ENCODE measurements at places on chromosomes 1 and 21.

DNA sequence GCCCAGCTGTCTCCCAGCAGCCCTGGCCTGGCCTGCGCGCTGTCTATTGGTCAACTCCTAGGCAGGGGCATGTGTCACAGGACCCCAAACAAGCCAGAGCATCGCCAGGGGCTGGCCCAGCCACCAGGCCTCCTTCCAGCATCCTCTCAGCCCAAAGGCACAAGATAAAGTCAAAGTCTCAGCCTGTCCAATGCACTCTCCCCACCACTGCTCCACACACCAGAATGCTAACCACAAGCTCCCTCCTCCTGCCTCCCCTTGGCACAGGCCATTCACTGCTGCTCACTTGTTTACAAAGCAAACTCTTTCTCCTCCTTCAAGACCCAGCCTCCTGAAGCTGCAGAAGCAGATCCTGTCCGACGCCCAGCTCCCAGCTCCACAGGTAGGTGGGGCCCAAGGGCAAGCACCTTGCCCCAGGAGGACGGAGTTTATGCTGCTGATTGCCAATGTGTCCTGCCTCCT lies 133.4 kb downstream of the DMRTB1 start:
- no peak for DNase-seq

DNA sequence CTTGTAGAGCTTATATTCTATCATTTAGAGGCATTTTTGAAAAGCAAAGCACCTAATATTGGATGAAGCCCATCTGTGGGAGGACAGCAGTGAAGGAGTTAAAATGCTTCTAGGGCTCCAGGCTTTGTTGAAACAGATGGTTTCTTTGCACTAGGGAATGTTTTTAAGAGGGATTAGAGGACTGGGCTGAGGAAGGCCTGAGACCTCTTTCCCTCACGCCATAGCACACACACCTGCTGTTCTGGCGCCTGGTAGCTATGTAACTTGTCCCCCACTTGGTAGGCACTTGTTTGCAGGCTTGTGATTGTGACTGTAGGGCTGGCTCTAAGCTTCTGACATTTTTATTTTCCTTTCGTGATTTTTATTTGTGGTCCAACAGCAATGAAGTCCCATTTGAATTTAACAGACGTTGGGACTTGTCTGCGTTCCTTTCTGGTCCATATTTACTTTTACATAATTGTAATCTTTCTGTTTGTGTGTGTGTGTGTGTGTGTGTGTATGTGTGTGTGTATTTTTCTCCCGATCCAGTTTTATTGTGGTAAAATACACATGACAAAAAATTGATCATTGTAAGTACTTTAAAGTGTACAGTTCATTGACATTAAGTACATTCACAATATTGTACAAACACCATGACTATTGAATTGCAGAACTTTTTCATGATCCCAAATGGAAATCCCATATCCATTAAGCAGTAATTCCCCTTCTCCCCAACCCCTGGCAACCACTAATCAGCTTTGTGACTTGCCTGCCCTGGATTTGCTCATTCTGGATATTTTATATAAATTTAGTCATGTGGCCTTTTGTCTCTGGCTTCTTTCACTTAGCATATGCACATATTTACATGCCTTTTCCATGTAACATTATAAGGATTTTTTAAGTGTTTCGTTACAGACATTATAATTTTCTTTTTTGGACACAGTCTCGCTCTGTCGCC lies 33.5 kb upstream of the MACF1 start:
- DNase-seq, result peak; percentile 98

GRCh38 chr21:42539342-42539741 lies 25.7 kb downstream of the SLC37A1 start:
- no peak for DNase-seq

DNA sequence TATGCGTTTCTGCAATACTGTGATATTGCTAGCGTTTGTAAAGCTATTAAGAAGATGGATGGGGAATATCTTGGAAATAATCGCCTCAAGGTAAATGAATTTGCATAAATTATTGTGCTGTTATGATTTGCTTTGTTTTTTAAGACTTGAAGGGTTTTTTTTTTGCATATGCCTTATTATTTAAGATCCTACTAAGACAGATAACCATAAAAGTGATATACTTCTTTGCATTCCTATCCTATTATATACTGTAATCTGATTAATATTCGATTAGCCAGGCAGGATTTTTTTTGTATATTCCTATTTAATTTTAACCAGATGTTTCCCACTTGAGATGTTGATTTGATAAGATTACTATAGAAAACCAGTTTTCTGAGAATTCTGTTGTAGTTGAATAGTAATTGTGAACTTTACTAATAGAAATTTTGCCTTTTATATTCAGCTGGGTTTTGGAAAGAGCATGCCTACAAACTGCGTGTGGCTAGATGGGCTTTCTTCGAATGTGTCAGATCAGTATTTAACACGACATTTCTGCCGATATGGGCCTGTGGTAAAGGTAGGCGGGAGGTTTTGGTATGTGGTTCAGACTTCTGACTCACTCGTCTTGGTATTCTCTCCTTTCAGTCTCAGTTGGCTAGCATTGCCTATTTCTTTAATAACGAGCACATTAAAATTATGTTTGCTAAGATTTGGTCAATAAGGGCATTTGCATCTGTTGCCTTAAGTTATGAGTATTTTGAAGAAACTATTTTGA lies 56.8 kb downstream of the ZBTB17 start:
- no peak for DNase-seq

GRCh38 chr1:147389532-147390184 lies 147.2 kb downstream of the CHD1L start:
- peak; percentile 45 for DNase-seq

GRCh38 chr1:94401206-94401605 lies 17.0 kb upstream of the ABCD3 start:
- DNase-seq, result no peak

DNA sequence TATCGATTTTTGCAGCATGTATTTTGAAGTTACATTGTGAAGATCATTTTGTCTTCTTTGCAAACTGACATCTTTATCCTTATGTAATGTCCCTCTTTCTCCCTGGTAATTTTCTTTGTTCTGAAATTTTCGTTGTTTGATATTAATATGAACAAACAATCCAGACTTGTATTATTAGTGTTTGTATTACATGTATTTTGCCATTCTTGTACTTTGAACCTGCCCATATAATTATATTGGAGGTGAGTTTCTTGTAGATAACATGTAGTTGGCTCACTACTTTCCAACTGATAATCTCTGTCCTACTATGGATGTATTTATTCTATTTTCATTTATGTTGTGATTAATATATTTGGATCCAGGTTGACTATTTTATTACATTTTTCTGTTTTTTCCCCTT lies 27.1 kb downstream of the OBSCN start:
- no peak for DNase-seq

- DNase-seq, result no peak
These were observed 18.9 kb downstream of the CAPN2 start for GRCh38 chr1:223731133-223731770.

GRCh38 chr1:165431079-165431478 lies 13.8 kb downstream of the RXRG start:
- no peak for DNase-seq

DNA sequence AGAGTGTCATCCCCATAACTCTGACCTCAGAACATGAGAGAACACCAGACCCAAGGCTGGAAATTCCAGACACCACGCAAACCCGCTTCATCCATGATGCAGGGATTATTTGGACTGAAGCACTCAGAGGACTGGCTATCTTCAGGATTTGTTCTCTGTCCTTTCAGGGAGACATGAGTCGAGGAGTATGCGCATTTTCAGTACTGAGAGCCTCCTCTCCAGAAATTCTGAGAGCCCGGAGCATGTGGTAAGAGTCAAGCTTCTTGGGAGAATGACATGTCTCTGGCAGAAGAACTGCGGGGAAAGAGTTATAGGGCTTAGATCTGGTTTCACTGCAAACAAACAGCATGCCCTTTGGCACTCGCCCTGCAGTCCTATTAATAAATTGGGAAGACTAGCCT lies 6.9 kb downstream of the LAX1 start:
- DNase-seq, result no peak

DNA sequence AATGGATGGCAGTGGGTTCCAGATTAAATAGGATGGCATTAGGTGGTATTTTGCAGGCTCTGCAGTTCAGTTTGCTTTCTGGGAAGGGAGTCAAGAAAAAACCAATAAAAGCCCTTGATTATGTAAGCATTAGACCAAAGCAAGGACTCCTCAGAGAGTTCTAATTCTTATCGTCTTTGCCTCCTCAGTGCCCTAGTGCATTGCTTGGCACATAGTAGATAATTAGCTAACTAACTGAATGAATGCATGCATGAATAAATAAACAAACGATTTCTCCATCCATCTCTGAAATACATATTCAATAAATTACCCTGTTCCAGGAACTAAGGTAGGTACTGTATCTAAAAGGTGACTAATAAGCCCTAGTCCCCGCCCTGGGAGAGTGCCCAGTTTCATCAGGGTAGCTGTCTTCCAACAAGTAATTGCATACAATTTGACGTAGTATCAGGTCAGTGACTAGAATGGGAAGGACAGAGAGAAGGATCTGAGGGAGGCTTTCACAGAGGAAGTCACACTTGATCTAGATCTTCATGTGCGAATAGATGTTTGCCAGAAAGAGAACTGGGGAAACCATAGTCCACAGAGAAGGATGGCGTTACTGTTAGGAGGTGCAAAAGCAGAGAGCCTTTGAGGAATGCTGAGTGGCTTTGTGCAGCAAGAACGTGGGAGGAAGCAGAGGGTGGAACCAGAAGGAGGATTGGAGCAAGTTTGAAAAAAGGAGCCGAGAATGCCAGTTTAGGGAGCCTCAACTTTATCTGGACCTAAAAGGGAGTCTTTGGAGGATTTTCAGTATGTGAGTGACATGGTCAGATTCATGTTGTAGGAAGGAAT lies 111.4 kb downstream of the TBX19 start:
- DNase-seq, result no peak

- DNase-seq, result no peak
These were observed 22.0 kb downstream of the VPS26C start for GRCh38 chr21:37245151-37245550.

DNA sequence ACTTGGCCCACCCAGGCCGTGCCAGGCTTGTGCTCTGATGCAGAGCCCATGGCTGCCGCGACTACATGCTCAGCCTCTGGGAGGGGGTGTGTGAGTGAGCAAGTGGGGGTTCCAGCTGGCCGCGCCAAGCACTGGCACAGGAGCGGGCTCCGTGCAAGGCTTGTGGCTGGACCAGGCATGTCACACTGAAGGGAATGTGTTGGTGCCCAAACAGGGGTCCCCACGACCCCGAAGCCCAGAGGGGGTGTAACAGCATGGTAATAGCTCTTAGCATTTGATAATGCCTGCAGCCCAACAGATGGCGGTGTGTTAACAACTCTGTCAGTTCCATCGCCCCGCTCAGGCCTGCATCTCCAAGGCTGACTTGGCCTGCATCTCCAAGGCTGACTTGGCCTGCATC lies 38.3 kb upstream of the CD46 start:
- DNase-seq, result no peak

DNA sequence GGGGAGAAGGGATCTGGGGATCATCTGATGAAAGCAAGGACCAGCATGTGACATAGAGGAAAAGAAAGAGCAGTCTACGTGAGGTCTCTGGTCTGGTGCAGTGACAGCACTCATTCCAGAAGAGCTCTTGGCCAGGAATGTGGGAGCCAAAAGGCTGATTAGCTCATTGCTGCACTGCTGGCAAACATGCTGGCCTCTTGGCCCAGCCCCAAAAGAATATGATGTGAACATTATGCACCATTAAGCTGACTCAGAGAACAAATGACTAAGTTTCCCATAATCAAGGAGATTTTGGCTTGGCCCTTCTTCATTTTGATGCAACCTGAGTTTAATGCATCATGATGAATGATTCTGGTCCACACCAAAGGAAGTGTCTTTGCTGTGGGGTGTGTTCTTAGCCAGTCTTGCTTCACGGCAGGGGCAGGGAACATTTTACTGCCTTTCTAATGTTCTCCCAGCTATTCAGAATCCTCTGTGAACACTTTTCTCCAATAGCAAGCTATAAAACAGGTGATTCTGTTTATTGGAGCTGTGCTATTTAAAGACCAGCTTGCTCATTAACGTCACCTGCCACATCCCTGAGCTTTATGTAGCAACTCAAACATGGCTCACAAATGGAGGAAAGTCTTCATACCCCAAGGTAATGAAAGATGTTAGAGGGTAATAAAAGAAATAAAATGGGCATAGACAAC lies 55.1 kb downstream of the PCBP3 start:
- DNase-seq, result no peak

DNA sequence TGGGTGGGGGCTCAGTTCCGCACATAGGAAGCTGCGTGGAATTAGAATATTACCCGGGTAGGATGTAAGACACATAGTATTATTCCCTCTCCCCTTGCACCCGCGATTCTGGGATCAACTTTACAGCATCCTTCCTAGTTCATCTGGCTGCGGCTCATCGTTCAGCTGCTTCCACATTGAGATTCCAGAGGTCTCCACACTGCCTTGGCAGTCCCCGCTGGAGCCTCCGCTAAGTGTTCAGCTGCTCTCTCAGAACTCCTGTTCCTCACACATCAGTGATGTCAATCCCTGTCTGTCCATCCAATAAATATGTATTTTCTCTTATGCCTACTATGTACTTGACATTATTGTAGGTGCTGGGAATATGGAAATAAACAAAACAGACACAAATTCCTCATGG lies 135.6 kb upstream of the SYT6 start:
- DNase-seq, result no peak

DNA sequence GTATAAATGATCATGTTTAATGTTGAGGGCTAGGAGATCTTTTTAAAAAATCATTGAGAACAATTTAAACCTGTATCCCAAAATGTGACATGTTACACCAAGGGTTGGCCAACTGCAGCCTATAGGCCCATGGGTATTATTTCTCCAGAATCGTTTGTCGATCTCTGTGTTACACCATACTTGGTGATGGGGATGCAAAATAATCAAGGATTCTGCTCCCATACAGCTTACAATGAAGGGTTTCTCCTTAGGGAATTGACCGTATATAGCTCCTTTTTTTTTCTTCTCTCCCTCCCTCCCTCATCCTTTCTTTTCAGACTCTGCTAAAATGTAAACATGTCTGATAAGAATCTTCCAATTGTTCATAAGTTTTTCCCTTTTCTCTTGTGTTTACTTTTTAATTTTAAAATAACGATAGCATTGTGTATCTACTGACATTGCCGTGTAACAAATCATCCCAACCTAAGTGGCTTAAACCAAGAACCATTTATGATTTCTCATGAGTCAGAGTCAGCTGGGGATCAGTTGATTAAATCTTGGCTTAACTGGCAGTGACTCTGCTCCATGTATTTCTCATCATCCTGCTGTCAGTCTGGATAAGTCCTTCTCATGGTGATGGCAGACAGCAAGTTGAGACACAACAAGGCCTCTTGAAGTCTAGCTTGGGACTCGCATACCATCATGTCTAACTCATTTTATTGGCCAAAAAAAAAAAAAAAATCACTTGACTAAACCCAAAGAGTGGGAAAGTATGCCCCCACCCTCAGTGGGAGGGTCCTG lies 48.0 kb downstream of the MARK1 start:
- DNase-seq, result no peak

DNA sequence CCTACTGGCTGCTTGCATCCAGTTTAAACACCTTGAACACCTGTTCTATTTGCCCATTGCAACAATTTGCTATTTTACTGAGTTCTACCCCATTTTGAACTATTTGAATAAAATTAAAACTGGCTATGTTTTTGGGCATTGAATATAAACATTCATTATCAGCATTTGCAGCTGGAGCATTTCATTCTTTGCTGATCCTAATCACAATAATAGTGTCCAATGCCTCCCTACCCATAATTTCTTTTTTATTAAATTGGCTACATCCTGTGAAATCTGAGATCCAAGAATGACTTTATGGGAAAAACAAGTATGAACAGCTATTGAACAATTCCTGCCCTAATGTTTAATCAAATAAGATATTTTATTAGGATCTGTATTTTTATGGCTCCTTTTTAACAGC lies 447.9 kb downstream of the PLA2G4A start:
- DNase-seq, result no peak
